ENCODE measurements at places on chromosomes 4 and X.

- DNase-seq, result no peak
Observed at GRCh38 chr4:104727643-104728042, 232.9 kb upstream of the CXXC4 start.

DNA sequence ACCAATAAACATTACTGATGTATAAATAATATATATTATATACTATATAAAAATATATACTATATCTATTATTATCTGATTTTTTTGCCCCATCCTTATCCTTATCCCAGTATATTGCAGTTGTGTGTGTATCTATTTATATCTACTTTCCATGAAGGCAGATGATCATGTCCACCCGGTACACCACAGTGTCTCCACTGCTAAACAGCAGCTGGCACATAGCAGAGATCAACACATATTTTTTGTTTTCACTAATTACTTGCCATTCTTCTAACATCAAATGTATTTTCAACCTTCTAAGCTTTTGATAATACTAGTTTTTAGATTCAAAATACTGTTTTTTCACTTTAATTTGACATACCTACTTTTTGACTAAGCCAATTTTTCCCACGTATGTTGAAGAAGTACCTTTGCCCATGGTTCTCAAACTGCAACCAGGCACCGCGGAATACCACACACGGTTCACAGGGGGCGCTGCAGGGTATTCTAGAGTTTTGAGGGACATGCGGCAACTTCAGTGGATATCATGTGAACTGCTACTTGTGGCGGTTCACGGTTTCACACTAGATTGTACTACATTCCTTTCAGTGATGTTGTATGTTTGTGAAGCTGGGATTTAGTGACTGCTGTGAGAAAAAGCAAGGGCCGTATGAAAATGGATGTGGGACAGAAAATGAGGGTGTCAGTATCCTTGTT, 182.5 kb upstream of the NPY2R start:
- no peak for DNase-seq

- no peak for DNase-seq
Observed at GRCh38 chrX:97229318-97229717, 345.6 kb downstream of the RPA4 start.

- no peak for DNase-seq
Observed at GRCh38 chrX:153477901-153478300, 7.5 kb upstream of the HAUS7 start.

GRCh38 chr4:78660559-78660958, 109.0 kb downstream of the ANXA3 start:
- DNase-seq, result no peak

GRCh38 chr4:80128941-80129340, 55.9 kb upstream of the ANTXR2 start:
- DNase-seq, result no peak

DNA sequence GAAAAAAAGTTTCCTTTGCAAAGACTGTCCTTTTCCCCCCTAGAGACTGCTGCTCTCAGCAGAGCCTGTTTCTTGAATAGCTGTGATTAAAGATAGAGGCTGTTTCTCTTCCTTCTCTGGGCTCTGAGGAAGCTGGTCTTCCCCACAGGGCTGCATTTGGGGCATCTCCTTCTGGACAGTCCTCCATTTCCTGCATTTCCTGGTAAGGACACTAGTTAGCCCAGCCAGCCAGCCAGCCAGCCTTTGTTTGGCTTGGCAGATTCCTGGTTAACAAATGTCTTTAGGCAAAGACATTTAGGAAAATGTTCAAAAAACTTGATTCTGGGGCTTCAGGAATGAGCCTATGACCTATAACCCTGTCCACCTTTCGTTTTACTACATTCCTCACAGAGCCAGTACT, 34.0 kb upstream of the PLAC1 start:
- DNase-seq, result no peak

GRCh38 chr4:137156807-137157206, 375.5 kb downstream of the PCDH18 start:
- no peak for DNase-seq

- DNase-seq, result no peak
Observed at GRCh38 chr4:79823148-79823763, 249.8 kb downstream of the ANTXR2 start.

DNA sequence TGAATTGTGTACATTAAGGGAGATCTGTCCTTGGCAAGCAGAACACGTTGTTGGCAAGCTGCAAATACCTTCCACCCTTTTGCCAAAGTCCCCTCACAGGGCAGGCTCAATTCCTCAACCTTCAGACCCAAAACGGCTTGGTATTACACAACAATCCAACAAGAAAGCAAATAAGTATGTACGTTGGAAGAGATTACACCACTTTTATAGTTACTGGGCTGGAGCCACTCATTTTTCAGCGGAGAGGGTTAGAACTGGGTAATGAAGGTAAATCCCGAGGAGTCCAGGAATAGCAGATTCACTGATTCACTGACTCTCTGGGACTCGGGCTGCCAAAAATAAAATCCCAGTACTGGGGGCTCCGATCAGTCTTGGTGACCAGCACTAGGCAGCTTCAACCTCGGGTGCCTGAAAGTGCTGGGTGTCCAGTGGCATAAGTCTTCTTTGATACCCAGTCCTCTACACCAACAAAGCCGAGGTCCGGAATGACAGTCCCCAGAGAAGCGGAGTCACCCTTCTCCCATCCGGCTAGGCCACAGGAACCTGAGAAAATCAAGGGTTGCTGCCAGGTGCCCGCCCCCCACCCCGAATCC, 587 bp downstream of the TIMM8A start:
- DNase-seq, result no peak

DNA sequence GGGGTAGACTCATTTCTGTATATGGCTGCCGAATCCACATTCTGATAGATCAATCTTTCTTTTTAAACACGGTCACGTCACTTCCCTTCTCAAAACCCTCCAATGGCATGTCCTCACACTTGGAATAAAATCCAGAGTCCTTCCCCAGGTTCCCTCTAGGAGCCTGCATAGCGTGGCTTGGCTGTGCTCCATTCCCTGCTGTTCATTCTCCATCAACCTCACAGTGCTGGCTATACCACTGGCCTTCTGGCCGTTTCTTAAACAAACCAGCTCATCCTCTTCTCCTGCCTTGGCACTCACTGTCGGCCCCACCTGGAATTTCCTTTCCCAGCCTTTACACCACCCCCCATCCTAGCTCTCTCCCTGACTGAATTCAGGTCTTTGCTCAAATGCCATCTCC, 77.1 kb downstream of the RBM47 start:
- no peak for DNase-seq

- DNase-seq, result no peak
Observed at GRCh38 chrX:148372925-148373324, 127.5 kb upstream of the AFF2 start.

DNA sequence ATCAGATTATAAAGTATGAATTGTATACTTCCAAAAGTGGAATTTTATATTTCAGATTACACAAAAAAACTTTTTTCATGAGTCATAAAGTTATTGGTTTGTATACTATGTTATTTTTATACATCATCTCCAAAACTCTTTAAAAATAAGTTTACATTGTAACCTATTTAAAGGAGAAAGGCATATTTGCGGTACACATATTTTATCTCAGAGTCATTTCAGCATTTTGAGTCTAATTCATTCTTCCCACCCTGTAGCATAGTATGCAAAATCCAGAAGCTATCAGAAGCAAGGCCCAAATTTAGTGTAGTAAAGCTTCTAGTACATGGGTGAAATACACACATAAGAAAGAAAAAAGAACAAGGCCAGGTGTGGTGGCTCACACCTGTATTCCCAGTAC, 80.3 kb downstream of the AWAT2 start:
- DNase-seq, result no peak

DNA sequence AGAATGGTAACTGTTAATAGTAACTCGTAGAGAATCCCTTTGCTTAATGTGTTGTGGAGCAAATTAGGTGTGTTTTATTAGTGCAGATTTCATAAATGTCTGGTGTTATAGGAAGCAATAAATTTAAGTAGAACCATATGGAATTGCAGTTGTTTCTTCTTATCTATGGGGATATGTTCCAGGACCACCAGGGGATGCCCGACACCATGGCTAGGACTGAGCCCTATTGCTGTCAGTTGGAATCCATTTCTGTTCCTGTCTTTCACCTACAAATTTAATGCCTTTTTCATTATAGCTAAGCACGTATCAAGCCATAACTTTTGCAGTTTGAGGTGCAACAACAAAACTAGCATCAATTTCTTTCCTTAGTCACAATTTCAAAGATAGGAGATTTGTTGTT, 72.5 kb downstream of the DDIT4L start:
- no peak for DNase-seq

DNA sequence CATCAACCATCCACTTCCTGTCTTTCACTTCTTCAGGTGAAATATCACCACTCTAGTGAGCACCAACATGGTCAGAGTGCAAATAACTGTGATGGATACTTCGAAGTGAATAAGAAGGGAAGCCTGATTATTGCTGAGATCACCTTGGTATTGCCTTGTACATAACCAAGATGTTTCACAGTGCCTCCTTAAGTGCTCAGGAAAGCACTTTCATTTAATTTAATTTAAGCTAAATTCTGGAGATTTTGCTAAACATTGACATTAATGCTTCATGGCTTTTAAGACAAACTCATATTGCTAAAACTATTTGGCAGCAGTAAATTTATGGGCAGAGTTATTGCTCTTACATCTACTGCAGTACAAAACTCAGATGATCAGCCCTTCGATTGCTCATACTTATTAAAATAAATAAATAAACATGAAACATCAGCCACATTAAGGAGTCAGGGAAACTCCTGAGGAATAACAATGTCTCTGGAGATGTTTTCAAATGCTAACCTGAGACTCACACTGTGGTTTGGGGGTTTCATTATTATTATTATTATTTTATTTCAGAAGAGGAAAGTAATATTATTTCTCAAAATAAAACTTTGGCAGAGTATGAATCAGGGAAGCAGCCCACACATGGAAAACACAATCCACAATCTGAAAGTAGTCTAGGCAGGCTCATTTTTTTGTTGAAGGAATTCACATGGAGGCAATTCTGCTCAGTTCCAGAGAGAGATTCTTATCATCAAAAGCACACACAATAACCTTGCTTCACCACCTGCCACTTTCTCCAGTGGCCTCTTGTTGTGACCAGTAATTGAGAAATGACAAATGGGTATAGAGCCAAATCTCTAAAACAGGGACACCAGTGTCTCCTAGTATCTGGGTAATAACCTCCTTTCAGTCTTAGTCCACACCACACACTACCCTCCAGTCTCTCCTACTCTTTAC, 344.2 kb downstream of the MAPK10 start:
- no peak for DNase-seq

DNA sequence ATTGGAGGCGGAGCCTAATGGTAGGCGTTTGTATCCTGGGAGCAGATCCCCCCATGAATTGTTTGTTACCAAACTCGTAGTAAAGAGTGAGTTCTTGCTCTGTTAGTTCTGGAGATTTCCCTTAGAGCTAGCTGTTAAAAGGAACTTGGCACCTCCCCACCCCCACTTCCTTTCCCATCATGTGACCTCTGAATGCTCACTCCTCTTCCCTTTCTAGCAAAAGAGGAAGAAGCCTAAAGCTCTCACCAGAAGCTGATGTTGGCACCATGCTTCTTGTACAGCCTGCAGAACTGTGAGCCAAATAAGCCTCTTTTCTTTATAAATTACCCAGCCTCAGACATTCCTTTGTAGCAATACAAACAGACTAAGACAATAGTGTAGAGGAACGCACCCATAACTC, 13.8 kb upstream of the ATOH1 start:
- no peak for DNase-seq

DNA sequence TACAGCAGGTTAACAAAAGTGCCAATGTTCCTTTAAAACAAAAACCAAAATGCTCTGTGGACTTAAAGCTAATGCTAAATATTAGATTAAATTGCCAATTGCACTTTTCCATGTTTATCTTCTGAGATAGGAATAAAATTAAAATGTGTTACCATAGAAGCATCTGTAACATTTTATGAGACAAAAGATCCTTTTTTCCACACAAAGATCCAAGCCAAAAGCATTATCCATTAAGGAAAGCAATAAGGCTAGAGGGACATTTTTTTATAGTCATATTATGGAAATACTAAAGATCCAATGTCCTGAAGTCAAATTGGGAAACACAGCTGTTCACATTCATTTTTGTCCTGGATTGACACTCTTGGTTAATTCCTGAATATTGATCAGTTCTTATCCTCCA, 73.6 kb downstream of the PALLD start:
- no peak for DNase-seq

DNA sequence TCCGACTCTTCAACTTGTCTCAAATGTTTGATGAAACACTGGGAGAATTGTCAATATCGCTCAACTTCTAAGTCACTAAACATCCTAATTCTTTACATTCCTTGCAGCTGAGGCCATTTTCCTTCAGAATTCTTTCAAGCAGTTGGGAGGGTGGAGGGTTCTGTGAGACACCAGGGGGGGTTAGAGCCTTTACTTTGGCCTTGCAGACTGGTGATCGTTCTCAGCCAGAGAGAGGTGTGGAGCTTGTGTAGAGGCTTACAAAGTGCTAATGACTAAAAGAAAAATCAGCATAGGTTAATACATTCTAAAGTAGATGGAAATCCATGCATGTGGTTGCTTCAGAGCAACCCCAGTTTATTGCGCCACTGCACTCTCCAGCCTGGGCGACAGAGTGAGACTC, 21.3 kb upstream of the SOX3 start:
- no peak for DNase-seq

DNA sequence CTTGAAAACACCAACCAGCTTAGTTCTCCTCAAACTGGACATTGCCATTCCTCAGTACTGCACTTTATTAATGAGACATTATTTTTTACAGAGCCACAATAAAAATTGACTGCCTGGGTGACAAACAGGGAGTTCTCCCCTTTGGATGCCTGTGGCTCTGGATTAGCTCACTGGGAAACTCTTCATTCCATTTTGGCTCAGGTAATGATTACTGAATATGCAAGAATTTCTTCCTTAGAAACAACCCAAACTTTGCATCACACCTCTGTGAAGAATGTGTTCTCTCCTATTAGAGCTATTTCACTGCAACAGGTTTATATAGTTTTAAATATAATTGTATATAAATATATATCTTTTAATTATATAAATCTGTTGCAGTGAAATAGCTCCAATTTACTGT, 2065.8 kb downstream of the ARAP2 start:
- no peak for DNase-seq

DNA sequence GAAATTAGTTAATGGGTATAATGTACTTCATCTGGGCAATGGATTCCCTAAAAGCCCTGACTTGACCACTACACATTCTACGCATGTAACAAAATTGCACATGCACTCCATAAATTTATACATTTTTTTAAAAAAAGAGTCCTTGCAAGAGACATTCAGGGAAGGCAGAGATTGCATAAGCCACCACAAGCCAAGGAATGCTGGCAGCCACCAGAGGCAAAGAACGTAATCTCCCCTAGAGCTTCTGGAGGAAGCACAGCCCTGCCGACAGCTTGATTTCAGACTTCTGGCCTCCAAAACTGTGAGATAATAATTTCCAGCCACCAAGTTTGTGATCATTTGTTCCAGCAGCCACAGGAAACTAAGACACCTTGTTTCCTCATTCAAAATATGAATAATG, 185.6 kb upstream of the GALNT7 start:
- DNase-seq, result no peak

GRCh38 chr4:152164561-152164960, 371.3 kb downstream of the FBXW7 start:
- no peak for DNase-seq

Data from activated CD4-positive, alpha-beta T cell treated with anti-CD3 and anti-CD28 coated beads, Interleukin-2, amount 50 U/mL, for 1 hour (primary cell).